ENCODE measurements at places on chromosomes 13 and 19.

DNA sequence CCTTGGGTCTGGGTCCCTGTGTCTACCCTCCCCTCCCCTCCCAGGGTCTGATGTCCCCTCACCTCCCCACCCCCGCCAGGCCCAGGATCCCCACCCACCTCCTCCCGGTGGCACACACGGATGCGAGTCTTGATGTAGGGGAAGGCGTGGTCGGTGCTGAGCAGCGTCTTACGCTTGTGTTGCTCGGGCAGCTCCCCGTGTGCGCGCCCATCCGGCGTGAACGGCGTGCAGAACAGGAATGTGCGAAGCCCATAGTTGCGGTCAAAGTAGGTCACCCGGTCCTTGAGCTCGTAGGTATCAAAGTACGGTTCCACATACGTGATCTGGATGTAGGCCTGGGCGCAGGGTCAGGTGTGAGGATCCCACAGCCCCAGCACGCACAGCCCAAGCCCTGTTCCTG lies 4.4 kb upstream of the KANK2 start:
- DNase-seq, result no peak

DNA sequence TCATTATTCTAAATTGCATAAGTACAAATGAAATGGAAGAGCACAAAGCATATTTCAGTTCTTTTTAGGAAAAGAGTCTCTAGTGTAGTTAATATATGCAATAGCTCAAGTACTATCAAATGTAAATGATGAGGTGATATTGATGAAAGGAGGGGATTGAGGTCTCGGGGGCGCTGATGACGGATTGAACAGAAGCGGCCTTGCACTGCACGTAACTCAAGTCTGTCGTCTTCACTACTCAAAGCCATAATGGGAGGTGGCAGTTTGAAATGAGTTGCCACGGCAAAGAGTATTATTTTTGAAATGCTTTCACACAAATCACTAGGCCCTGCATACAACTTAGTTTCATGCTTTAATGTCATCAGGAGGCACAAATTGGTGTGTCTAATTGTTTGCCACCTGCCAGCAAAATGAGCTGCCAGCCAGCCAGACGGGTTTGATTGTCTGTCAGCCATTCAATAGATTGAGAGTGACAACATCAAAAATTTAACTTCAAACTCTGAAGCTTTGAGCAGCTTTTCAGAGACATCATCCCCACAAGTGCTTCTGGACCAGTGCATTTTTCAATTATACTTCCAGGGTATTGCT lies 256.6 kb downstream of the NBEA start:
- no peak for DNase-seq

DNA sequence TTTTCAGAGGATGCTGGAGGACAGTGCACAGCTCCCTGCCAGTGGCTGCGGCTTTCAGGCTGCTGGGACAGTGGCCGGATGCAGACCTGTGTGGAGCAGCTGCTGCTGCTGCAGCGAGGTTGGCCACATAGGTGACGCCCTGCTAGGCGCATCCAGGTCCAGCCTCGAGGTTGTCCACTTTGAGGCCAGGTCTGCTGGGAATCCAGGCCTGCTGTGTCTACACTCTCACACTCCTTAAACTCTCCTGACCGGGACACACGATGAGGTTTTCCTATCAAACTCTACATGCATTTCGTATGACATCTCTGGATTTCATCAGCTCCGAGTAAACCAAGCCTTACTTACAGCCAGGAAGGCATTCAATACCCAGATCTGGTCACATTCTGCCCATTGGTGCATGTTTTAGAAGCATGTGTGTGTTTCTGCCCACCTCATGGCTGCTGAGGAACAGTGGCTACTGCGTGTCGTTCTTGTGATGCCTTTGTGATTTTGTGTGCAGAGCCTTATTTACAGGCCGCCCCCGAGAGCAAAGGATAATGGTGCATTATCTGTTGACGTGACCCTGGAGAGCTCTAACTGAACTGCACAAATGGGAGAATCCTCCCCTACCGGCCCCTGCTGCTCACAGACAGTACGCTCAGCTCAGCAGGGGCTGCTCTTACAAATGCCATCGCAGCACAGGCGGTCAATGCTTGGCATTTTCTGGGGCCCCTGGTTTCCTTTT lies 12.3 kb upstream of the MCF2L start:
- DNase-seq, result no peak

GRCh38 chr19:12162513-12162881 lies 399 bp upstream of the ZNF136 start:
- DNase-seq, result no peak

- DNase-seq, result peak; percentile 20
These were observed 31.4 kb upstream of the MTIF3 start for GRCh38 chr13:27481766-27482165.

DNA sequence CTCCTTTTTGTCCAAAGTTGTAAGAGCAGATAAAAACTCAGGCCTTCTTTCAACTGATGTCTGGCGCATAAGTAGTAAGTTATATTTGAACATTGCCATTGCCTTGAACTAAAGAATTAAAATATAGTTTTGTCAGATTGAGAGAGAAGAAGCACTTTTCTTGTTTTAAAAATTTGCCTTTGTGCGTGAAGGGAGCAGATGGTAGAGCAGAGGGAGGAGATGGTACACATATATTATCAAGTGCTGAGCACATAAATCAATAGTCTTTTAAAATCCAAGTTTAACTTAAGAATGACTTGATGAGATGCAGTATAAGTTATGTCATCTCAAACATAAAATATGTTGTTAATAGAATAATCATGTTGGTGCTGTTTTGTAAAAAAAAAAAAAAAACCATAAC lies 504.6 kb upstream of the KLHL1 start:
- DNase-seq, result no peak

DNA sequence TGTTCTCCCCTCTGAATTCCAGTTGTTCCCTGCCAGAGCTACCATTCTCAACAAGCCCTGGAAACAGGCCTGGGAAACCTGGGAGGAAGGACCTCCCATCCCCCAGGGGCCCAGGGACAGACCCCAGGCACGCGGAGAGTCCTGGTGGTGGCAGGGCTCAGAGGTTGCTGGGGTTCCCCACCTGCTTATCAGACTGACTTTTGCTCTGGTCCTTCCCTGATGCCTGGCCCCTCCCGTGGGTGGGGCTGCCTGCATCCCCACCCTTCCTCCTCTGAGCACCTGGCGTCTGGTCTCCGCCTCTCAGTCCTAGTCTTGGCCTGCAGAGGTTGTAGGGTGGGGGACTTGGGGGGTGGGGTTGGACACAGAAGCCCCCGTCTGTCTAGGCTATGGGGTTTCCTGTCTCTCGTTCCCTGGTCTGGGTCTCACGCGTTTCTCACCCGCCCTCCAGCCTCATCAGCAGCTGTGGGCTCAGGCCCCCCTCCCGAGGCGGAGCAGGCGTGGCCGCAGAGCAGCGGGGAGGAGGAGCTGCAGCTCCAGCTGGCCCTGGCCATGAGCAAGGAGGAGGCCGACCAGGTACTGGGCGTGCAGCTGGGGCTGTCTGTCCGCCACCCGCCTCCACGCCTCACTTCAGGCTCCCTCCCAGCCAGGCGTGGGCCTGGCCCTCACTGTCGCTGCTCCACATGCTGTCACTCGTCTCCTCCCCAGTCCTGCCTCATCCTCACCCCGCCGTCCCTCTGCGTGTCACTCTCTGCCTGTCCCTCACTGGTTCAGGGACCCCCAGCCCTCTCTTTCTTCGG lies 13.6 kb downstream of the EPN1 start:
- no peak for DNase-seq

GRCh38 chr13:81017513-81018152 lies 676.7 kb upstream of the SPRY2 start:
- no peak for DNase-seq

GRCh38 chr19:49889038-49889686 lies 7.5 kb downstream of the IL4I1 start:
- no peak for DNase-seq

DNA sequence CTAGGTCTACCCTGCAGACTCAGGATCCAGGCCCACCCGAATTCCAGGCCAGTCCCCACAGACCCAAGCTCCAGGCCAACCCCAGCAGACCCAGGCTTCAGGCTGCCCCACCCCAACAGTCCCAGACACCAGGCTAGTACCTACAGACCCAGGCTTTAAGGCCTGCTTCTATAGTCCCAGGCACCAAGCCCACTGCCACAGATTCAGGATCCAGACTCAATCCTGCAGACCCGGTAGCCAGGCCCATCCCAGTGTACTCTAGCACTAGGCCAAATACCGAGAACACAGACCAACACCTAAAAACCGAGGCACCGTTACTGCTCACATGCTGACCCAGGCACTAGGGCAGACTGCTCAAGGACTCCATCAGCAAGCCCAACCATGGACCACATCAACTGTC lies 862.3 kb downstream of the UQCRFS1 start:
- no peak for DNase-seq

- DNase-seq, result no peak
These were observed 11.0 kb downstream of the ZNF574 start for GRCh38 chr19:42086770-42087550.

GRCh38 chr13:36345438-36346221 lies 564 bp downstream of the SPART start:
- DNase-seq, result peak; percentile 6

DNA sequence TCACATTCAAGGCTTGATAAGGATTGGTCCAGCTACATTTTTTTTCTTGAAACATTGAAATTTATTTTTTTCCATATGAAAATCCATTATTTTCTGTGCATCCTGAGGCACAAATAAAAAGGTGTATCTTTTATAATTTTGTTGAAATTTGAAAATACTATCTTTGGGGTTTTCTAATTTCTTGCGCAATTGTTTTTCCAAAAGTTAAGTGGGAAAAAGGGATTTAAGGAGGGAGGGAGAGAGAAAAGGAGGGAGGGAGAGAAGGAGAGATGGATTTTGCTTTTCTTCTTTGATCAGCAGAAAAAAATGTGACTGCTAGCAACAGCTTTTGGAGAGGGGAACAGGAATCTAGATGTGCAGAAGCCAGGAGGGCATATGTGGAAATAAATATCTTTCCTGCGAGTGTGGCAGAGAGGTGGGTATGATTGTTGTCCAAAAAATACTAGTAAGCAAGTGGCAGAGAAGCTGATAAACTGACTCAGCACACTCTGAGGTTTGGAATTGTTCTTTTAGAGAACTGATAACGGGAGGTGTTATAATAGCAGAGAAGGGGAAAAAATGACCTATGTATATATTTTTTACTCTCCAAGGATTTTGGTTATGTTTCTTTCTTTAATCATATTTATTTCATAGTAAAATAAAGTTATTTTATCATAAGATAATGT lies 61.2 kb upstream of the EDNRB start:
- no peak for DNase-seq

GRCh38 chr19:2507109-2507508 lies 31.2 kb downstream of the GADD45B start:
- no peak for DNase-seq

- DNase-seq, result no peak
These were observed 6.9 kb downstream of the MKNK2 start for GRCh38 chr19:2043961-2044708.

- DNase-seq, result no peak
These were observed at the start of gene SIGLEC8 for GRCh38 chr19:51458051-51458645. Gene SIGLEC8 (minus strand): TSS chr19:51458454. CDS start chr19:51458387, 67 bp downstream.

- DNase-seq, result no peak
These were observed 17.9 kb upstream of the EPHX3 start for GRCh38 chr19:15249972-15250639.

DNA sequence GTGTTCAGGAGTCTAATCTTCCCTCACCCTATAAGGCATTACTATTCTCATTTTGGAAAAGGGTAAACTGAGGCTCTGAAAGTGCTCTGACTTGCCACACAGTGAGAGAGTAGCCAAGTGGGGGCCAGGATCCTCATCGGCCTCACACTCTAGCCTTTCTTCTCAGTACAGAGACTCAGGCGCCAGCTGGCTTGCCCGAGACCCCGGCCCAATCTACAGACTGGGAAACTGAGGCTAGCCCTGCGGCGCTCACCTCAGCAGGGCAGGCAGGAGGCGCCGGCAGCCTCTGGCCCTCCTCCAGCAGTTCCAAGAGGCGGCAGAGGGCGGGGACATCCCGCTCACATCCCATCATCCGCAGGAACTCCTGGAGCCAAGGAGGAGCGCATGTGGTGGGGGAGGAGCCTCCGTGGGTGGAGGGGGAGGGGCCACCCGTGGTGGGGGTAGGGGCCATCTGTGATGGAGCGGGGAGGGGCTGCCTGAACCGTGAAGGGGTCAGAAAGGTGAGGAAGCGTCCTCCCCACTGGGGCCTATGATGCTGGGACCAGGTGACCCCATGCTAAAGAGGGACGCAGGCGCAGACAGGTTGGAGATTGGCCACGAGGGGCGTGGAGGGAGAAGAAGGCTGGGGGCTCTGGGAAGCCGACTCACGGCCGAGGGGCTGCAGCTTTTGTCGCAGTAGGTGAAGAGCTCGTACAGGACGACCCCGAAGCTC lies 8.7 kb upstream of the INSL3 start:
- no peak for DNase-seq

DNA sequence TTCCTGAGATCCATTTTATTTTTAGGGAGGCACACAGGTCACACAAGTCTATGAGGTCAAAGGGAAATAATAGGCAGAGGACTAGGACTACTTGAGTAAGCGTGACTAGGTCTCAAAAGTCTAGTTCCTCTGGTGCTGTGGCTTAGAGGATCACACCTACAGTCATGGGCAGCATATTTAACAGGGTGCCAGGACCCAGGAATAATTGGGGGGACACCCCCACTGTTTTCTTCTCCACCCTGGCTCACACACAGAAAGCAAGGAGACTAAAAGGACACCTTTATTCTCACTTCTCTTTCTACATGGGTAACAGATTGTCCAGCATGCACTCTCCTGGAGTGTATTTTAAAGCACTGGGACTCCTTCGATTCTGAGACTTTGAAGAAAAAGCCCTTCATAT lies 26.2 kb downstream of the OXGR1 start:
- DNase-seq, result no peak

DNA sequence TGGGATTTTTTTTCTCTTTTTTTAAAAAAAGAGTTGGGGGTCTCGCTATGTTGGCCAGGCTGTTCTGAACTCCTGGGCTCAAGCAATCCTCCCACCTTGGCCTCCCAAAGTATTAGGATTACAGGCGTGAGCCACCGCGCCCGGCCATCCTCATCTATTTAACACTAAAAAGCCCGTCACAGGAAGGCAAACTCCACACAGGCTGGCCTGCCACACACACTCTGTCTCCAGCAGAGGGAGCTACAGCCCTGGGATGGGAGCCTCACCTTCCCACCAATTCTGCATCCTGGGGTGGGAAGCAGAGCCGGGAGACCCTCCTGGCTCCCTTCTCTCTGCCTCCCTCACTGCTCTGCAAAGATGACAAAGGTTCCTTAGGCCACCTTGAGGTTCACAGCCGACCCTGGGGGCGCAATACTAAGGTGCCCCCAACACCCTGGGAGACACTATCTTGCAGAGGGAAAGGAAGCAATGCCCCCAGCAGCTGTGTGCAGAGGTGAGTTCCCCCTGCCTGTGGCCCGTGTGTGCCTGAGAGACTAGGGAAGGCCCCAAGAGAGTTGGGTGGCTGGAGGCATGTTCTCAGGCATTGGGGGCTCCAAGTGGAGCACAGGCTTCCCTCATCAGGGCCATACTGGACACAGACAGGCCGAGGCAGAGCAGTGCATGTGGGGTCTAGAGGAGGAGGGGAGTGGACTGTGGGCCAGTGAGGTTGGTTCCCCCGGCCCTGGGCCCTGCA lies 27.4 kb upstream of the TIMM44 start:
- peak; percentile 20 for DNase-seq

DNA sequence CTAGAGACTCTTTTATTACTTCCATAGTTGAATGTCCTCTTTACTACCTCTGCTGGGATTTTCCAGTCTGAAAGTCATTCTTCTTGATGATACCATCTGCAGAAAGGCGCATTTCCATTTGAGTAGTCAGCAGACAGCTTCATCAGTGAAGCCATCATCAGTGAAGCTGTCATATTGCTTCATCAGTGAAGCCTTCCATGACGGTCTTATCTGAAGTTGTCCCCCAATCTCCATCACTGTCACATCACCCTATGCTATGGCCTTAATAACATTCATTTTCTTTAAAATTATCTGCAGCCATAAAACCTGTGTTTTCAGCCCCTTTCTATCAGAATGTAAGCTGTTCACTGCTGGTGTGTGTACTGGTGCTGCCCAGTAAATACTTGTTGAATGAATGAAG lies 151.6 kb downstream of the B3GLCT start:
- DNase-seq, result no peak
